NCI-H460 (cell line): ENCODE measurements at places on chromosomes 11 and 22. TPM values are rescaled to one million over a fixed set of nuclear protein-coding genes. Genes with fewer than 3 reads are reported as not detected.

The KRTAP5-8 gene
- total RNA-seq = not detected in 2 replicates

The ANO9 gene
- 0.12 TPM in 1 of 2 replicates, not detected in the other for total RNA-seq

The OR5A1 gene
- total RNA-seq = not detected in 2 replicates

The TBX1 gene
- 2.6 and 3.3 TPM in 2 replicates for total RNA-seq

The OR6T1 gene
- total RNA-seq = not detected in 2 replicates

The TNNT3 gene
- total RNA-seq = not detected in 2 replicates

The HTR3A gene
- not detected in 2 replicates for total RNA-seq

The SMARCB1 gene
- total RNA-seq = 45.5 and 49.6 TPM in 2 replicates

The EED gene
- total RNA-seq = 10.7 and 12.4 TPM in 2 replicates

The SOX10 gene
- total RNA-seq = not detected in 2 replicates

The KRTAP5-11 gene
- not detected in 2 replicates for total RNA-seq

The DEUP1 gene
- not detected in 2 replicates for total RNA-seq

The OR5AK2 gene
- total RNA-seq = not detected in 2 replicates

The PNPLA2 gene
- 15.0 and 15.7 TPM in 2 replicates for total RNA-seq

The CHRM1 gene
- total RNA-seq = not detected in 2 replicates

The CRYBB2 gene
- total RNA-seq = not detected in 2 replicates

The CRY2 gene
- total RNA-seq = 2.5 and 2.8 TPM in 2 replicates

The CSF2RB gene
- total RNA-seq = not detected in 2 replicates

The NDUFA6 gene
- 68.2 and 73.3 TPM in 2 replicates for total RNA-seq

The OR5P2 gene
- total RNA-seq = not detected in 2 replicates

The KCNJ11 gene
- 0.74 and 0.81 TPM in 2 replicates for total RNA-seq
